Activated naive CD4-positive, alpha-beta T cell treated with anti-CD3 and anti-CD28 coated beads, Interleukin-2, amount 50 U/mL, for 72 hours (primary cell): ENCODE measurements at places on chromosomes 6 and 20. TPM values are rescaled to one million over a fixed set of nuclear protein-coding genes. Genes with fewer than 3 reads are reported as not detected.

The KIF13A gene
- total RNA-seq = 0.20 TPM

The PAX1 gene
- total RNA-seq = not detected

The MCHR2 gene
- total RNA-seq = not detected

DNA sequence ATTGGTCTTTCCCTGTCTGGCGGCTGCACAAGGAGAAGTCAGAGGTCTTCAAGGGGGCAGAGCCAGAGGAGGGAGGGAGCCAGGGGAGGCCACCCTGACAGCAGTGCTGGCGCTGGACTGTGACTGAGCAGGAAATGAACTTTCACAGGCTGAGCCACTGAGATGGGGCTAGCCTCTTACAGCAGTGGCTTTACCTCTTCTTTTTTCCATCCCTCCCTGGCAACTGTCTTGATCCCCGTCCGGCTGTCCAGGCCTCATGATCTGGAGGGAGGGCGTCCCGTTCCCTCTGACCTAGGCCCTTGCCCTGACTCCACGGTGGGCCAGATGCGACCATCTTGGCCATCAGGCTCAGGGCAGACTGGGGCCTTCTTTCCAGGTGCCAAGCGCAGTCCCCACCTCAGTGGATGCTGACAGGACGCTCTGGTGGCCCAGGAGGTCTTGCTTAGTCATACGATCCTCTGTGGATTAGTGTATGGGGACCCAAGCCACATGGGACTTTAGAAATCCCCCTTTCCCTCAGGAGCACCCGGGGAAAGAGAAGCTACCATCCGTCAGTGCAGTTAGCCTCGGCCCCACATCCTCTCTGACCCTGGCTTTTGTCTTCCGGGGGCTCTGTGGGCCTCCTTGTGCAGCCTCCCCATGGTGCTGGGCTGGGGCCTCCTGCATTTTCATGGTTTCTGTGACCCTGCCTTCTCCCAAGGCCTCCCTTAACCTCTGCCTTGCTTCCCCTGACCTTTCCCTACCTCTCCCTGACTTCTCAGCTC, 57.4 kb upstream of the CCDC167 start:
- no peak for DNase-seq

DNA sequence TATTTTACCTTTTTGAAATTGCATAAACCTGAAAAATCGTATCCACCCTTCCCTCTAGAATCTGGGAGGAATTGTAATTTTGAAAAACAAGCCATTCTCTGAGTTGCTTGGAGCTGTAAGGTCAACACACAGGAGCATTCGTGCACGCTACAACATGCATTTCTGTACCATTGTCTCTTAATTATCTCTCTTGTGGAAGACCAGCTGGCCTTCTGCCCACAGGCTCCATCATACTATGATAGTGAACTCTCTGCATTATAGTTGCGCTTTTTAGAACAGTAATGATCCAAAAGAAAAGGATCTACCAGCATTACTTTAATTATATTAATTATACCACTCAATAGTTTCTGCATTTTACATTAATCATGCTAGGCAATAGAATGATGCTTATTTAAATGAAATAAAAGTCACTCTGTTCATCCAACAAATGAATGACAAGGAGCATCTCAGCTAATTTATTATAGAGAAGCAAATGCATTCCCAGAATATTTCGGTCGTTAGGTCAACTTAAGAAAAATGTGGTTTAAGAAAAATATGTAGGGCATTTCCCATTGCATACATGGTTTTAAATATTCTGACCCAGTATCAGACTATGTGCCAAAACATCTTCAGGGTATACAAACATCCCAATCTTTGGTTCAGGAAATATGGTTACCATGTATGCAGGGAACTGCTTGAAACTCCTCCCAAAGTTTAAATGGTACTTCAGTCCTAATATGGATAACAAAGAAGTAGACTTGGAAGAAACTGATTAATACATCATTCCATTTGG, 263.5 kb downstream of the TFAP2A start:
- no peak for DNase-seq

DNA sequence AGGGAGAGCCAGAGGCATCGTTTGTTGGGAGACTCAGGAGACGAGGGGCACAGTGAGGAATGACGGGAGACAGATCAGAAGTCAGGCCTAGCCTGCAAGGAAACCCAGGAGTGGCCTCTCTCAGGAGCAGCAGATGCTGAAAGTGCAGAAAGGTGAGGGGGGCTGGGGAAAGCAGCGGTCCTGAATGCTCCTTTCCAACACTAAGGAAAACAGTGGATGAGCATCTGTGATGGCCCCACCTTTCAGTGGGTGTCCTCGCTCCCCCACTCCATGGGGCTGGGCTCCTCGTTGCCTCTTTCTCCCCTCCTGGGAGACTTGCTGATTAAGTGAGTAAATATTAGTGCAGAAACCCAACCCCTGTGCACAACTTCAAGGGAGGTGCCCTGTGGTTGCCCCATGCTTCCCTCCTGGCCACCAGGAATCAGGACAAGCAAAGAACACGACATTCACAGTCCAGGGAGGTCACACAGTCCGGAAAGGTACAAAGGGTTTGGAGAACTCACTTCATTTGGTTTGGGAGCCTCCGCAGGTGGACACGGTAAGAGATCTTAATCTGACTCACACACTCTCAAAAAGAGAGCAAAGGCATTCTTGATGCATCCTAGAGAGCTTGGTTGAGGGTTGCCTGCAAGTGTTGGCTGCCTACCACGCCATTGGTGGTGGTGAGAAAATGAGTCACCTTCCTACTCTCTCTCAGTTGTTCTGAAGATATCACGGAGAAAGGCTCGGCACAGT, 9.7 kb upstream of the BPIFB1 start:
- DNase-seq = no peak

GRCh38 chr6:107668743-107669474, 155.2 kb downstream of the SCML4 start:
- no peak for DNase-seq

The PGBD1 gene
- total RNA-seq = 0.39 TPM

GRCh38 chr6:44561832-44562665, 174.5 kb downstream of the CDC5L start:
- DNase-seq = no peak

The KCNB1 gene
- not detected for total RNA-seq

The MMP24 gene
- not detected for total RNA-seq
